ENCODE measurements at places on chromosomes 2 and 18. TPM values are rescaled to one million over a fixed set of nuclear protein-coding genes. Genes with fewer than 3 reads are reported as not detected.
A peak's percentile ranks its signal among the peaks of the same experiment; 100 is the strongest.

The REG3A gene
- polyA plus RNA-seq, result not detected

The RGPD3 gene
- polyA plus RNA-seq, result not detected

The HMSD gene
- polyA plus RNA-seq, result not detected

DNA sequence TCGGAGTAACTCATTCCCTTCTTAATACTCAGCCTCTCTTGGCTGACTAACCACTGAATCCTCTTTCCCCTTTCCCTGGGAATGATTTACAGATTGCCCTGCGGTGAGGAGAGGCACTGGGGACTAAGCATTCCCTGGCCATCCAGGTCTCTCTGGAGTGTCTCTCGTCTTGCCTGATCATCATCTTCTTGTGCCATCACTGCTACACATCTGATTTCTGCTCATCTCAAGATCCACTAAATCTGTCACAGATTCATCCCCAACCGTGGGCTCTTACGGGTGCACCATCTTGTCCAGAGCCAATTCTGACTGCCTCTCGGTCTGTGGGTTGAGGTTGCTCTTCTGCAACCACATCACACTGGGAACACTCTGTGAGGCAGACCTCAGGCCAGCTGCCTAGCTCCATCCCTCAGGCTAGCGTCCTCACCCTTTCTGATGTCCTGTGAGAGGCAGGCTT lies 12.0 kb downstream of the SFTPB start:
- DNase-seq, result no peak
- H3K27me3 ChIP-seq, result peaks cover 7% of the 10 kb centered on the region
- H3K27ac ChIP-seq, result no peak overlapping the region
- no peak overlapping the region for H3K4me3 ChIP-seq

DNA sequence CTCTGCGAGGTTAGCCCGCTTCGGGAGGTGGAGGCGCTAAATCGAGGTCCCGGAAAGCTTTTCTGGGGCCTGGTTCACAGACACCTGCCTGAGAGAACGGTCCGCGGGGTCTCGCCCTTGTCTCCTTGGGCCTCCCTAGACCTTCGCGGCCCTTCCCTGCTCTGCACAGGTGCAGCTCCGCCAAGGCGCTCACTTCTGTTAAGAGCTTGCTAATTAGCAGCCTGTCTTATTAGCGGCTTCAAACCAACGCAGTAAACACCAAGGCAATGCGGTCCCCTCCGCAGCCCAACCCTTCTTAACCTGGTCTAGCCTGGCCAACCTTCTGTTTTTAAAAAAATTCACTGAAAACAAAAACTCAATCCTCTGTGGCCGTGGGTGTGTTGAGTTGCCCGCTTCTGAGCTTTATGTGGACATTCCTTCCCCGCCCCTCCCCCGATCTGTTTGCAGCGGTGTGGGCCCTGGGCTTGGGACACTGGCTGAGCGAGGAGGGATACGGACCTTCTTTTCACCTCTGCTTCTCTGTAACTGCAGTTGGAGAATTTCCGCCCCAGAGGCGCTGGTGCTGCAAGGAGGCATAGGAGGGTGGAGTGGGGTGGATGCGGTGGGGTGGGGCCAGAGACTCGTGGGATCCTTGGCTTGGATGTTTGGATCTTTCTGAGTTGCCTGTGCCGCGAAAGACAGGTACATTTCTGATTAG lies 3.4 kb upstream of the HOXD4 start:
- no peak overlapping the region for H3K4me3 ChIP-seq
- H3K36me3 ChIP-seq, result no peaks in the 10 kb centered on the region
- no peak overlapping the region for H3K27ac ChIP-seq
- no peaks in the 10 kb centered on the region for H3K4me1 ChIP-seq
- DNase-seq, result no peak

- peak overlapping the region; percentile 88 for H3K27ac ChIP-seq
- DNase-seq, result no peak
- H3K36me3 ChIP-seq, result peaks cover 4% of the 10 kb centered on the region
- H3K27me3 ChIP-seq, result peaks cover 17% of the 10 kb centered on the region
- peaks cover 39% of the 10 kb centered on the region for H3K4me1 ChIP-seq
- peak overlapping the region; percentile 89 for H3K4me3 ChIP-seq
Measured at GRCh38 chr18:35971661-35972196, 750 bp upstream of the RMP24 start.

The RPE gene
- polyA plus RNA-seq, result 33.2 TPM

- H3K27me3 ChIP-seq, result no peaks in the 10 kb centered on the region
- no peak overlapping the region for H3K27ac ChIP-seq
- no peaks in the 10 kb centered on the region for H3K4me1 ChIP-seq
- DNase-seq, result no peak
- no peak overlapping the region for H3K4me3 ChIP-seq
Measured at GRCh38 chr2:165524720-165525119, 55.2 kb downstream of the CSRNP3 start.

- no peaks in the 10 kb centered on the region for H3K36me3 ChIP-seq
- no peaks in the 10 kb centered on the region for H3K4me1 ChIP-seq
- no peak for DNase-seq
- H3K27ac ChIP-seq, result no peak overlapping the region
Measured at GRCh38 chr2:112972423-112973086, 5.3 kb upstream of the IL36G start.

- H3K36me3 ChIP-seq, result no peaks in the 10 kb centered on the region
- no peaks in the 10 kb centered on the region for H3K27me3 ChIP-seq
- no peaks in the 10 kb centered on the region for H3K4me1 ChIP-seq
- DNase-seq, result no peak
- H3K27ac ChIP-seq, result no peak overlapping the region
Measured at GRCh38 chr2:170892391-170892951, 36.6 kb upstream of the GORASP2 start.

- H3K27ac ChIP-seq, result no peak overlapping the region
- H3K36me3 ChIP-seq, result no peaks in the 10 kb centered on the region
- H3K27me3 ChIP-seq, result no peaks in the 10 kb centered on the region
Measured at GRCh38 chr2:30115141-30115980, 31.4 kb upstream of the YPEL5 start.

GRCh38 chr2:105776560-105776928 lies 31.8 kb downstream of the NCK2 start:
- peaks cover 97% of the 10 kb centered on the region for H3K4me1 ChIP-seq
- H3K4me3 ChIP-seq, result peak overlapping the region; percentile 67
- no peak for DNase-seq
- no peaks in the 10 kb centered on the region for H3K36me3 ChIP-seq

GRCh38 chr2:209458008-209458979 lies 34.4 kb downstream of the MAP2 start:
- H3K4me1 ChIP-seq, result no peaks in the 10 kb centered on the region
- no peak for DNase-seq
- H3K27ac ChIP-seq, result no peak overlapping the region
